ENCODE measurements at places on chromosomes 2 and 18.

- DNase-seq, result no peak
These were observed 262.8 kb upstream of the CHST9 start for GRCh38 chr18:27447930-27448329.

DNA sequence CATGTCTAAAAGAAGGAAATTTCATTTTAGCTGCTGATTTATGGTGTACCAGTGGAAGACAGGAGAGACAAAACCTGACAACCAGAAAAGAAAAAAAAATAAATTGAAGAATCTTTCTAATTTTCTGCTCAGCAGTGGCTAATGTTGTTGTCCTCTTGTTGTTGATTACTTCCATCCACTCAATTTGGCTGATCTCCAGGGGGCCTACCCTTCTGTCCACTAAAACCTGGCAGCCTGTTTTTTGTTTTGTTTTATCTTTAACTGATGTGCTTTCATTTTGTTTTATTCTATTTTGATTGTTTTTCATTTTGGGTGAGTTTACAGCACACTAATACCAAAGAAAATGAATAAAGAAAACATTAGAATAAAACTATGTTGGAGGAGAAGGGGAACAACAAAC is 27.4 kb downstream of the TFPI start:
- DNase-seq, result no peak

DNA sequence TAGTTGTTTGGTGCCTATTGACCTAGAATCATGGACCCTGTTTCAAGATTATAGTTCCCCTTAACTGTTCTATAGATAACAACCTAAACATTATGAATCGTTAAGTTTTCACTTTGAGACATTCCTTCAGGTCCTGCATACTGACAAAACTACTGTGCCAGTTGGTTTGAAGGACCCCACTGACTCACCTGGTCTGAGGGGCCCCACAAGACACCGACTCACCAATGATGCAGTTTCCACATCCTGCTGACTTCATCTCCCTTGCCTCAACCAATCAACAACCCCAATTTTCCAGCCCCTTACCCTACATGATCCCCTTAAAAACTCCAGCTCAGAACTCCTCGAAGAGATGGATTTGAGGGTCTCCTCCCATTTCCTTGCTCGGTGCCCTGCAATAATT is 89.6 kb upstream of the CCDC141 start:
- no peak for DNase-seq

DNA sequence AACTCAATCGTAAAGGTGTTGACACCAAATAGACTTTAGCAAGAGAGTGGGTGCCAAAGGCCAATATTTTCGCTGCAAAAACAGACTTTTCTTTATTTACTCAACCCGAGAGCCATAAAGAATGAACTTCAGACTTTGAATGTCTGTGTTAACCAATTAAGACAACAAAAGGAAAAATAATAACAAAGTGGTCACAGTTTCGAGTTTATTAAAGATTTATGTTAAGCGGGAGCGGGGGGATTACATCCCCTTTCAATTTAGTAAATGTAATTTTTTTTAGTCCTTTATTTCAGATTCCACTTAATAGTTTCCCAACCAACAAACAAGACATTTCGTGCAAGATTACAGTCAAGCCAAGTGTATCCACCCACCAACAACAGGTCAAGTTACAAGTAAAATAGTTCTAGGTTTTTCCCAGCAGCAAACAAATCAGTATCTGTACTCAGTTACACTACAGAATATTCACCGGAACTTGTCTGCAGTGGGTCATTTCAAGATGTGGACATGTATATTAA is 9.0 kb downstream of the CDH2 start:
- no peak for DNase-seq

Measured in stimulated activated CD8-positive, alpha-beta memory T cell treated with anti-CD3 and anti-CD28 coated beads, Interleukin-7, amount 100 ng/mL, for 48 hours (primary cell).